ENCODE measurements at places on chromosomes 11 and 22.

DNA sequence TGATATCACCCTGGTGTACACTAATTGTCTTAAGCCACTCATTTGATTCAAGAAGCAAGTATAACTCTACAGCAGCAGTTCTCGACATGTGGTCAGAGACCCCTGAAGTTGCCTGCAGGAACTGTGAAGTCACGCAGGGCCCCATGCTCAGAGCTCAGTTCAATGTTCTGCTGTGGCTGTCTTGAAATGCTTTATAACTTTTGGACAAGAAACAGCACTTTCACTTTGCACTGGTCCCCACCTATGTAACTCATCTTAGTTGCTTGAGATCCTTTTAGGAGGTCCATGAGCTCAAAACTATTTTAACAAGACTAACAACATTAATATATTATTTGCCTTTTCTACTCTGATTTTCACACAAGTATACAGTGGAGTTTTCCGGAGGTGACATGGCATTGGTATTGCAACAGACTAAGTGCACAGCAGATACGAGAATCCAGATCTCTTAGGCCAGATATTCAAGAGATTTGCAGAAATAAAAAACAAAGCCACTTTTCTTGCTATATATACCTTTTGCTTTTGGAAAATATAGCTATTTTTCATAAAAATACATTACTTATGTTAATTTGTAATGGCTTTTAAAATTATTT, 64.8 kb downstream of the PRR5L start:
- no peaks in the 10 kb centered on the region for H3K27me3 ChIP-seq
- no peaks in the 10 kb centered on the region for H3K36me3 ChIP-seq
- H3K4me1 ChIP-seq: peaks cover 38% of the 10 kb centered on the region
- DNase-seq: no peak

- no peaks in the 10 kb centered on the region for H3K36me3 ChIP-seq
- H3K27ac ChIP-seq: peak overlapping the region; percentile 90
- no peak overlapping the region for H3K4me3 ChIP-seq
- H3K4me1 ChIP-seq: peaks cover 39% of the 10 kb centered on the region
- no peaks in the 10 kb centered on the region for H3K27me3 ChIP-seq
Measured at GRCh38 chr11:15970506-15971214, 385.7 kb downstream of the SOX6 start.

DNA sequence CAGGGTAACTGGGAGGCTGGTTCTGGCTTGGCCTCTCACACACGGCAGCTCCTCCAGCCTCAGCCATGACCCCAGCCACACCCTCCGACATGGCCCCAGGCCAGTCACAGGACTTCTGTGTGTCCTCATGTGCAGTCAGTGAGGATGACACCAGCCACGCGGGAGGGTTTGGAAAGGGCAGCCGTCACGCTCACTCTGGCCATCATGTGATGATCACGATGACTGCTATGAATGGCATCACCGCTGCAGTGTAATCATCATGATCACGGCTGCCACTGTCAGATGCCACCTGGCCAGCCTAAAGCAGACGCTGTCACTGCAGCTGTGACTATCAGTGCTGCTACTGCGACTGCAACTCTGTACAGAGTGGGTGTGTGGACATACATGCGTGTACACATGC, 640.9 kb downstream of the BRD1 start:
- H3K4me3 ChIP-seq: no peak overlapping the region
- no peaks in the 10 kb centered on the region for H3K36me3 ChIP-seq
- H3K27me3 ChIP-seq: no peaks in the 10 kb centered on the region
- no peak overlapping the region for H3K27ac ChIP-seq
- no peak for DNase-seq
- H3K4me1 ChIP-seq: no peaks in the 10 kb centered on the region

GRCh38 chr11:123086305-123086704, 24.4 kb upstream of the HSPA8 start:
- H3K27me3 ChIP-seq: no peaks in the 10 kb centered on the region
- peaks cover 4% of the 10 kb centered on the region for H3K4me1 ChIP-seq
- H3K27ac ChIP-seq: no peak overlapping the region
- DNase-seq: no peak
- peaks cover 13% of the 10 kb centered on the region for H3K36me3 ChIP-seq

DNA sequence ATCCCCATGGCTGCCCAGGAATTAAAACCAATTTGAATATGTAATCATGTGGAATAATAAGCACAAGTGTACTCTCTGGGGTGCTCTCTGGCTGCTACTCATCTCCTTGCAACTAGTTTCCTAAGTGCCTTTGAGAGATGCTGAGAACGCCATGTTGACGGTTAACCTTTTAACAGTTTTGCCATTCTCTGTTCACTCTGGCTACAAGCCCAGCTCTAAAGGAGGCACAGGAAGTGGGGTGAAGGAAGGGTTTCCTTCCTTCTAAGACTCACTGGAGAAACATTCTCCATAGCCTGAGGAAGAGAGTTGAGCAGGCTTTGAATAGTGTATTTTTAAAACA, 122.0 kb upstream of the ZC3H12C start:
- H3K4me3 ChIP-seq: no peak overlapping the region
- peaks cover 7% of the 10 kb centered on the region for H3K4me1 ChIP-seq
- H3K27me3 ChIP-seq: no peaks in the 10 kb centered on the region
- H3K27ac ChIP-seq: no peak overlapping the region
- DNase-seq: no peak

GRCh38 chr11:44110231-44110679, 14.8 kb downstream of the EXT2 start:
- H3K4me1 ChIP-seq: no peaks in the 10 kb centered on the region
- H3K27me3 ChIP-seq: no peaks in the 10 kb centered on the region
- no peak overlapping the region for H3K4me3 ChIP-seq
- peaks cover 57% of the 10 kb centered on the region for H3K36me3 ChIP-seq
- no peak for DNase-seq

- no peaks in the 10 kb centered on the region for H3K27me3 ChIP-seq
- peaks cover 35% of the 10 kb centered on the region for H3K4me1 ChIP-seq
- H3K27ac ChIP-seq: peak overlapping the region; percentile 87
- H3K36me3 ChIP-seq: peaks cover 100% of the 10 kb centered on the region
- no peak overlapping the region for H3K4me3 ChIP-seq
Measured at GRCh38 chr11:93734427-93735222, 6.7 kb downstream of the TAF1D start.

- H3K27ac ChIP-seq: no peak overlapping the region
- no peak for DNase-seq
- H3K36me3 ChIP-seq: no peaks in the 10 kb centered on the region
- H3K4me3 ChIP-seq: no peak overlapping the region
- no peaks in the 10 kb centered on the region for H3K4me1 ChIP-seq
Measured at GRCh38 chr11:1912289-1912878, 7.1 kb upstream of the TNNT3 start.

GRCh38 chr11:14980854-14981253, 8.7 kb upstream of the CALCA start:
- H3K27me3 ChIP-seq: peaks cover 11% of the 10 kb centered on the region
- no peak overlapping the region for H3K4me3 ChIP-seq
- no peak for DNase-seq
- H3K27ac ChIP-seq: no peak overlapping the region

DNA sequence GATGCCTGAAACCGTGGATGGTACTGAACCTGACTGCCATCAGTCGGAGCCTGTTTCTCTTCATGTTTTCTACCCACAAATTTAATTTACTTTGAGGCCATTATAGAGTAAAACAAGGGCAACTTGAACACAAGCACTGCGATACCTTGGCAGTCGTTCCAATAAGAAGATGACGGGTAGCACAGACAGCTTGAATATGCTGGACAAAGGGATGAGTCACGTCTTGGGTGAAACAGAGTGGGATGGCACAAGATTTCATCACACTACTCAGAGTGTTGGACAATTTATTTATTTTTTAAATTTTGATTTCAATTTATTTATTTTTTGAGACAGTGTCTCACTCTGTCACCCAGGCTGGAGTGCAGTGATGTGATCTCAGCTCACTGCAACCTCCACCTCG, 5.7 kb downstream of the DIXDC1 start:
- H3K4me3 ChIP-seq: no peak overlapping the region
- peak overlapping the region; percentile 97 for H3K27ac ChIP-seq
- DNase-seq: no peak
- no peaks in the 10 kb centered on the region for H3K36me3 ChIP-seq
- H3K27me3 ChIP-seq: no peaks in the 10 kb centered on the region
- H3K4me1 ChIP-seq: peaks cover 55% of the 10 kb centered on the region

All from RWPE2 (cell line).